ENCODE measurements at places on chromosomes 7 and 10.

GRCh38 chr10:52820309-52820708 lies 47.7 kb upstream of the MBL2 start:
- DNase-seq, result no peak

GRCh38 chr10:61052469-61053205 lies 108.7 kb upstream of the RHOBTB1 start:
- DNase-seq, result no peak

DNA sequence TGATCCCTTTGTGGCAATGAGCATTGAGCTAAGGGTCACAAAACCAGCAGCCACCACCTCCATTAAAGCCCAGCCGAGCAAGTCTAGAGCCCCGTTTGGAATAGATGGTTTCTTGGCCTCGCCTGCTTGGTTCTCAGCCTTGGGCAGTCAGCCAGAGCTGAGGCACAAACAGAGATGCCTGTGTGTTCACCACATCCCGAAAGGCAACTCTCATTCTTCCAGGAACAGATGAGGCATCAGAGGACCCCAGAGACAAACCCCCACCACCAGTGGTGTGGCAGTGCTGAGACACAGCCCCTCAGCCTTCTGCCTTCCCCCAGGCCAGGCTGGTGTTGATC lies 203.3 kb upstream of the ZMIZ1 start:
- no peak for DNase-seq

DNA sequence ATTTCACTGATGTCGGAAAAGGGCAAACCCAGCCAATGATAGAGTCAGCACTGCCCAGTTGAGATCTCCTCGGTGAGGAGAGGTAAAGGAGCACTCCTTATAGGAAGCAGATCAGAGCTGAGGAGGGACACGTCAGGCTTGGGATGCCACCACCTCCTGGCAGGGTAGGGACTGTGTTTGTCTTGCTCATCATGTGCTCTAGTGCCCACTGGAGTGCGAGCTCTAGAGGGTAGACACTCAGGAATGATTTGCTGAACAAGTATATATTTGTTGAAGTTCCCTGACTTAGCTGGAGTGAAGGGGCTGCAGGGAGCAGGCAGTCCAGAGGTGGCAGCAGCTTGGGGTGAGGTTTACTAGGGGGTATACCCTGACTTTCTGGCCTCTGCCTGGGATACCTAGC lies 146.5 kb downstream of the NOC3L start:
- DNase-seq, result no peak

All from OCI-LY7 (cell line).